ENCODE measurements at places on chromosomes 6 and 20. TPM values are rescaled to one million over a fixed set of nuclear protein-coding genes. Genes with fewer than 3 reads are reported as not detected.

Gene ACTL10
- total RNA-seq = 2.7 TPM

GRCh38 chr20:59346061-59346460 lies 45.6 kb downstream of the EDN3 start:
- no peak for DNase-seq

DNA sequence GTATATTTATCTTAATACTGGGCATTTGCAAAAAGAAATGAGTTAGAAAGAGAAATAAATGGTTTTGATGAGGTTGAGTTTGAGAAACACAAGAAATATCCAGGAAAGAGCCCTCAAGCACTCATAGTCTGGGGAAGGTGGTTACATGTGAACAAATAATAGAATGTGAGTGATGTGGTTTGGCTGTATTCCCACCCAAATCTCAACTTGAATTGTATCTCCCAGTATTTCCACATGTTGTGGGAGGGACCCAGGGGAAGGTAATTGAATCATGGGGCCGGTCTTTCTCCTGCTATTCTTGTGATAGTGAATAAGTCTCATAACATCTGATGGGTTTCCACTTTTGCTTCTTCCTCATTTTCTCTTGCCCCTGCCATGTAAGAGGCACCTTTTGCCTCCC lies 334.1 kb downstream of the COL12A1 start:
- DNase-seq = peak; percentile 89

- DNase-seq = no peak
These were observed 157.5 kb downstream of the SMOC2 start for GRCh38 chr6:168598251-168599117.

GRCh38 chr6:1479095-1479494 lies 89.7 kb downstream of the FOXF2 start:
- peak; percentile 39 for DNase-seq

DNA sequence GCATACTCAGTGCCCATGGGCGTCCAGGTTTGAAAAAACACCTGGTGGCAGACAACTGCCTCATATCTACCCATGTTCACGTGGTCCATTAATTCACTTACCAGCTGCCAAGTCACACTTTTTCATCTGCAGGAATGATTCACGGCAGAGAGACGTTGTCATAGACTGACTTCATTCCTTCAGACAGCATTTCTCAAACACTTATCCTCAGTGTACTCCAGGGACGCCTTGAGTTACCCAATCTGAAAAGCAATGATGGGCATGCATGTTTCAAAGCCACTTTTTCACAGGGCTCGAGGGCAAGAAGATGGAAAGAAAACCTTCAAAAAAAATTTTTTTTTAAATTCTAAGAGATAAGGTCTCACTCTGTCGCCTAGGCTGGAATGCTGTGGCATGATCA lies 6.0 kb downstream of the MMP24OS start:
- peak; percentile 17 for DNase-seq

DNA sequence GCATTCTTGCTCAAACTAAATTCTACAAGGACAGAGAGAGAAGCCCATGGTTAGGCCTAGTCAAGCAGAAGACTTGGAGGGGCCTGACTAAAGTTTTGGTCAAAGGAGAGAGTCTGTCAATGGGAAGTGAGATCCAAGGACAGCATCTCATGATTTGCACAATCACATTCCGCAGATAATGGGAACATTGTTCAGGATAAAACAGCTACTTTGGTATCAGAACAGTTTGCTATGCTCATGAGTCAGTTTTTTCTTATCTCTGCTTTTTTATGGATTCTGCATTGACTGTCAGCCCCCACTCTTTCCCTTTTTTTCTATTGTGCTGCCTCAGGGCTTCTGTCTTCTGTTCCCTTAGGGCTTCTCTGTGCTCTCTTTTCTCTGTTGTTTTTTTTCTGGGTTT lies 28.6 kb downstream of the AKAP7 start:
- no peak for DNase-seq

All from mammary epithelial cell (primary cell).